ENCODE measurements at places on chromosomes 1 and 21.
A peak's percentile ranks its signal among the peaks of the same experiment; 100 is the strongest.

- no peak for DNase-seq
These were observed 47.4 kb upstream of the WNT4 start for GRCh38 chr1:22190251-22190650.

DNA sequence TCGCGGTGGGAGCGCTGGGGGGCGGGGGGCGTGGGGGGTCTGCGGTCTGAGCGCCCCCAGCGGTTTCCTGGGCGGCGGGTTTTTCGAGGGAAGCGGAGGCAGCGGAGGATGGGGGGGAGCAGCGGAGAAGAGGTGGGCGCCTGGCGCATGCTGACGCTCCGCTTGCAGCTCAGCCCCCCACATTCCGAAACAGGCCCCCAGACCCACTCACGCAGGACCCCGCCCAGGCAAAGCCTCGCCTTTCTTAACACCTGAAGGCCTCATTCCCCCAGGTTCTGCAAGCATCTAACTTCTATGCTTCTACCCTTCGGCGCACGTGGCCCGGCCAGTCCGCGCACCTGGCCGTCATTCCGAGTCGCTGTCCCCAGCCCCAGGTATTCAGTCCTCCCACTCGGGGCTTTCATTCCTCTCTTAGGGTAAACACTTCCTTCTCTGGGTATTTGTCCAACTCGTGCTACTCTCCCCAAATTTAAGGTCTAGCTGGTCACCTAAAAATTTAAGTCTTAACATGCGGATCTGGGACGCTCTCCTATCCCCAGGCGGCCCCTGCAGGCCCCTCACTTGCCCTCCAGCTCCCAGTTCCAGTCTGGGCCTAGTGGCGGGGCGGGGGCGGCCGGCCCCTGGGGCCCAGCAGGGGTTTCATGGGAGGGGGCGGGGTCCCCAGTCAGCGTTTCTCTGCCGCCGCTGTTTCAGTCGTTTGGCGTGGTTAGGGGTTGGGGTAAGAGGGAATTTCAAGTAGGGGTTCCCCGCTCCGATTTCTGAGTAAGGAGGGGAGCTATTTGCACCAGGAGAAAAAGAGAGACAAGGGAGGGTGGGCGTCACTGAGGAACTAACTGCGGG is 2.8 kb upstream of the ZBTB7B start:
- no peak for DNase-seq

DNA sequence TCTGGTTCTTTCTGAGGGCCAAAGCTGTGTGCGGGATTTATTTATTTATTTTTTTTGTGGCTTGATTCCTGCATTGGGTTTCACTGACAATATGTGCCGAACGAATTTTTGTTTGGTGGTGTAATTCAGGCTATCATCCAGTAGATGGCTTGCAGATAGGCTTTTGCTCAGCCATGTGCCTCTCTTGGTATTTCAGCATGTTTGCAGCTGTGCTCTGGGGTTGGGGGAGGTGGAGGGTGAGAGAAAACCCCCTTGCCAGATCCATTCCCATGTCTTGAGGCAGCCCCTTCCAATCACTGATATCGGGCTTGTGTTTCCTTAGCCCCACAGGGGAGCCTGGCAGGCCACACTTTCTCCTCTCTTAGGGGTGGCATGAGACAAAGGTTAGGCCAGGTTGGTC is 302.4 kb downstream of the PTGER3 start:
- DNase-seq, result no peak

GRCh38 chr1:22576617-22577016 is 13.3 kb downstream of the EPHA8 start:
- DNase-seq, result no peak

DNA sequence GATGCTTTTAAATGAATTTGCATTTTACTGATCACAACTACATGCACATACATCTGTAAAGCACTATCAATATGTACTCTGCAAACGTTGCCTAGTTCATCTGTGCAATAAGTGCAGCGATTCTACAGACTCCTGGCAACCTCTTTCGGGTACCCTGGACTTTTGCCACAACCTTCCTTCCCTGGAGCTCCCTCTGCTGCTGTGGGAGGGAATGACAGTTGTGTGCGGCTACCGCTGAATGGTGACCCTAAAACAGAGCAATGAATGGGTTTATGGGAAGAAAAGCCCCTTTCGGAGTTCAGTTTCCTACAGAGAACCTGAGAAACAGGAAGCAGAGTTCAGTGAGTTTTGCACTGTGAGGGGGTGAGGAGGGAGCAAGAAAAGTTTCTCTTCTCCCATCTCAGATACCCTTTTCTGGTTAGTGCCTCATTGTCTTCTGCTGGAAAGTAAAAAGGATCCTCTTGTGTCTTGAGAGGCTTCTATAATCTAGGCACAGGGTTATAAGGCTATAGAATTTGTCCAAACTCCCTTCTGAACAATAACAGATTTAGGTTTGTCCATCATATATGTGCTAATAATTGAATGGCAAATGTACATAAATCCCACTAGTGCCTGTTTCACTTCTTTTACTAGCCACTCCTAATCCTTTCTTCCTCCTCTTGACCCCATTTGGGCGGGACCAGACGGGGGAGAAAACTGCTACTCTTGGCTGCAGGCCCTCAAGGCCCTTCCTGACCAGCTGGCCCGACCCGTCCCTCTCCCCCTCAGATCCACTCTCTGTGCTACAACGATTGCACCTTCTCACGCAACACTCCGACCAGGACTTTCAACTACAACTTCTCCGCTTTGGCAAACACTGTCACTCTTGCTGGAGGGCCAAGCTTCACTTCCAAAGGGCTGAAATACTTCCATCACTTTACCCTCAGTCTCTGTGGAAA is 19.8 kb upstream of the SARS1 start:
- no peak for DNase-seq

DNA sequence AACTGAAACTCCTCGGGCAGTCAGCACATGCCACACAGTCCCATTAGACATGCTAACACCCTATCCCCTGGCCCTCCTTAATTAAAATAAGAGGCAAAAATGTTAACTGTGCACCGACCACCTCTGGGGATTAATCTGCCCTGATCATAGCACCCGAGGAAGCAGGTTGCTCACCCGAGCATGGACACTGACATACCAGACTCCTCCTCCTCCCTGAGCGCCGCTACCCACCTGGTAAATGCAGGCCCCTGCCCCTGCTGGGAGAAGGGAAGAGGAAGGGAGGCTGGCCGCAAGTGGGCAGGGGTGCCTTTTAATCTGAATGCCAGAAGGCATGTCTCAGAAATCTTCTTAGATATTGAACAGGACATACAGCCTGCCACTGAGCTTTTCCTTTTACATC is 360.9 kb downstream of the RRAGC start:
- no peak for DNase-seq

DNA sequence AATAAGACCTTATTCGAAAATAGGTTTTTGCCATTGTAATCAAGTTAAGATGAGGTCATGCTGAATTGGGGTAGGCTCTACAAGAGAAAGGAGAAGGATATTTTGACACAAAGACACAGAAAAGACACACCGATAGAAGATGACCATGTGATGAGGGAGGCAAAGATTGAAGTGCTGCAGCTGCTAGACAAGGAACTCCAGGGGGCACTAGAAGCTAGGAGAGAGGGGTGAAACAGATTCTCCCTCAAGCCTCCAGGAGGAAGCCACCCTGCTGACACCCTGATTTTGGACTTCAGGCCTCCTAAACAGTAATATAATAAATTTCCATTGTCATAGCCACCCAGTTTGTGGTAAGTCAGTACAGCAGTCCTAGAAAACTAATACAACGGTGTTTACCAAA is 506.8 kb upstream of the CAMK1G start:
- DNase-seq, result no peak

DNA sequence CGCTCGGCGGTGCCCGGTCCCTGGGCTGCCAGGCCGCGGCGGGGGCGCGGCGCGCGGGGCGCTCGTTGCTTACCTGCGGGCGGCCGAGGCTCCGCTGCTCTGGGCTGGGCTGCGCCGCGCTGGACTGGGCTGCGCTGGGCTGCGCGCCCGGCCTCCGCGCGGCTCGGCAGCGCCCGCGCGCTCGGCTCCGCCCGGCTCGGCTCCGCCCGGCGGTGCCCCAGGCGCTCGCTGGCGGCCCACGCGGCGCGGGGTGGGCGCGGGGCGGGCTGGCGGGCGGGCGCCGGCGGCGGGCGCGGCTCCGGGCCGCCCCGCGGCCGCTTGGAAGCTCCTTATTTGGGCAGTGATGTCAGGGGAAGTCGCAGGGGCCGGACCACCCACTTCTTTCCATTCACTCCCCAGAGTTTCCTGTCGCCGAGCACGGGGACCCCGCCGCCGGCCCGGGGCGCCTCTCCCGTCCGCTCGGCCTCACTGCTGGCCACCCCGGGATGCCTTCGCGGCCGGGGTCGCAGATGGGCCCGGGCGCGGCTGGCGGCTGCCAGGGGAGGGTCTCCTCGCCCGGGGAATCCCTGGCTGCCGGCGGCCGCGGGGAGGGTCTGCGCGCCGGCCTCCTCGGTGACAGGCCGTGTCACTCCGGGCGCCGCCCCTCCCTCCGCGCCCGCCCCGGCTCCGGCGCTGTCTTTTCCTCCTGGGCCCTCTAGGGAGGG is 177.7 kb upstream of the EDN2 start:
- peak; percentile 60 for DNase-seq

DNA sequence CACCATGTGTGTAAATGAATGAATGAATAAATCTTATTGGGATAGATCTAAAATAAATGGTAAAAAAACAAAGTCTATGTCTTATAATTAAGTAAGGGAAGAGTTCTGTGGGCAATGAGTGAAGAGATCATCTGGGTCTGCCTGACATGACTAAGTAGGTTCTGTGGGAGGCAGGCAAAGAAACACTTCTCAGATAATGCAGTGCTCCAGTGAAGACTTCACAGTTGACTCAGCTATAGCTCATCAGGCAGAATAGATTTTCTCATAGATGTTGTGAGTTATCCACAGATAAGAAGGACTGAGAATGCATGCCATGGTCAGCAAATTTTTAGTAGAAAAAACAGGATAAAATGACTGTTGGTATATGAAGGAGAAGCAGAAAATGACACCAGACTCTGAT is 12.4 kb downstream of the KRTAP22-2 start:
- no peak for DNase-seq
